ENCODE measurements at places on chromosomes 7 and 10.

DNA sequence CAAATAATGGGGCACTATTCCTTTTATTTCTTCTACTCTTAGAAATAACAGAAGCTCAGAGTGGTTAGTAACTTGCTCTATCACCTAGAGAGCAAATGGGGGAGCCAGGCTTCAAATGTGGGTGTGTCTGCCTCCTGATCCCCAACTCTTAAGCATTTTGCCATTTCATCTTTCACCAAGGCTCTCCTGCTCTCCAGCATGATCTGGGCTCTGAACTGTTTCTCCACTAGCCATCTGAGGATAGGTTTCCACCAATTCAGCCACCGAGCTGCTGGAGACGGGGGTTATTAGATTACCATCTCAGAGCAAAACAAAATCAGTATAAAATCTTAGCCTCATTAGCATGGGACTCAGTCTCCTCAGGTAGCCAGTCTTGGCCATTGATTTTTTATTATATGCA, 20.2 kb upstream of the VAX1 start:
- no peak for DNase-seq

DNA sequence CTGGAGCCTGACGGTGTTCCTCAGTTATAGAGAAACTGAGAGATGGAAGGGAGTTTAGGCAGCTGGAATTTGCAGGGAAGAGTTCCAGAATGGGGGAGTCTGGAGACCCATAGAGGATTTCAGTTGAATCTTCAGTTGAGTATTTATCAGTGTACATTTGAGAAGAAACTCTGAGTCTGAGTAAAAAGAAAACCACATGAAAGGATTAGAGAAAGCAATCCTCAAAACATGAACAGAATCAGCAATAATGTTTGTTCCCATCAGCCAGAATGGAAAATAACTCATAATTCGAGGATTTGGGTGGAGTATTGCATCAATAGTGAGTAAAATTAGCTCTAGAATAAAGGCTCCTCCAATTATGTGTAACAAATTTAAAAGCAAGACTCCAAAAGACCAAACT, 130.0 kb upstream of the AHR start:
- no peak for DNase-seq

DNA sequence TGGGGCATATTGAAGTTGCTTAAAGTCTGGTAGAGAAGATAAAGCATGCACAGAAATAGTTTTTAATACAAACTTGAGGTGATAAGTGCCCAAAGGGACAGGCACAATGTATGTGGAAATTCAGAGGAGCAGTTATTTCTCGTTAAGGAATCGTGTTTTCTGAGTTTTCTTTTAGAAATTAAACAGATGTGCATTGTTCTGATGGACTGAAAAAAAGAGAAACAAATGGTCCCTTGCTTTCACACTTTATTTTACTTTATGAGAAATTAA, 45.6 kb downstream of the CNNM2 start:
- no peak for DNase-seq

DNA sequence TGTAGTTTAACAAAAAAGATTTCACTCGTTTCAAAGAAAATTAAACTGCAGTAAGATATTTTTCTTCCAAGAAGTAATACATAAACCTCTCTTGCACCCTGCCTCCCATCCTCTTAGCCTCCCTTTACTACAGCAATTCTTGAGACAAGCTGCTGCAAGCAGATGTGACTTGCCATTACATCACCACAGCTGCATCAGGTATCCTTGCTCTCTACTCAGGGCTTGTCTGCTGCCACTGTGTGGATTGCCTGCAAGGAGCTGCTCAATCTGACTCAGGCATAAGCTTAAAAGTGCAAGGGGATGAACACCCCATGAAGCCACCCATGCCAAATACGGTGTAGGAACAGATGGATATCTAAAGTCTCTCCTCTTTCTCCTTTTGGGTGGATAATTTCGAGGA, 609.9 kb downstream of the DNAJB9 start:
- DNase-seq = no peak

Measured in fibroblast of skin of abdomen (primary cell).